T-helper 2 cell treated with Interferon-gamma antibody and Interleukin-4, amounts not matched to agents 5 μg/mL and 100 μg/mL, for 36 hours (primary cell): ENCODE measurements at places on chromosomes 5 and 9.

DNA sequence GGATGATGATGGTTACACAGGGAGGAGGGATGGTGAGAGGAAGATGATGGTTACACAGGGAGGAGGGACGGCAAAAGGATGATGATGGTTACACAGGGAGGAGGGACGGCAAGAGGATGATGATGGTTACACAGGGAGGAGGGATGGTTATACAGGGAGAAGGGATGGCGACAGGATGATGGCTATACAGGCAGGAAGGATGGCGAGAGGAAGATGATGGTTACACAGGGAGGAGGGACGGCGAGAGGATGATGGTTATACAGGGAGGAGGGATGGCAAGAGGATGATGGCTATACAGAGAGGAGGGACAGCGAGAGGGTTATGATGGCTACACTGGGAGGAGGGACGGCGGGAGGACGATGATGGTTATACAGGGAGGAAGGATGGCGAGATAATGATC is 64.1 kb upstream of the FCN1 start:
- no peak for DNase-seq

DNA sequence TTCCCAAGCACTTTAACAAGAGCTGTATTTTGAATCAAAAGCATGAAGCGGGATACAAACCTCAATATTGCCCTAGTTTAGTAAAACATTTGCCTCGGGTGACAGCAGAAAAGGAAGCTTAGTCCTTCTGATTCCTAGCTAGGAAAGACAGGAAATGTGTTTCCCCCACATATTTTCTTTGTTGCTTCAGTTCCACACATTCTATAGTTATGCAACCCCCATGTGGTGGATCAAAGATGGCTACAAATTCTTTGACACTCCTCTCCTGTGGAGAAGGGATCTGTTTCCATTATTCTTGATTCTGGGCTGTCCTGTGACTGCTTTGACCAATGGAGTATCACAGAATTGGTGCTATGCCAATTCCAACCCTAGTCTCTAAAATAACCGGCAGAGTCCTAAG is 89.1 kb upstream of the SLC30A5 start:
- no peak for DNase-seq

GRCh38 chr5:135481387-135481786 is 29.2 kb upstream of the TIFAB start:
- no peak for DNase-seq

DNA sequence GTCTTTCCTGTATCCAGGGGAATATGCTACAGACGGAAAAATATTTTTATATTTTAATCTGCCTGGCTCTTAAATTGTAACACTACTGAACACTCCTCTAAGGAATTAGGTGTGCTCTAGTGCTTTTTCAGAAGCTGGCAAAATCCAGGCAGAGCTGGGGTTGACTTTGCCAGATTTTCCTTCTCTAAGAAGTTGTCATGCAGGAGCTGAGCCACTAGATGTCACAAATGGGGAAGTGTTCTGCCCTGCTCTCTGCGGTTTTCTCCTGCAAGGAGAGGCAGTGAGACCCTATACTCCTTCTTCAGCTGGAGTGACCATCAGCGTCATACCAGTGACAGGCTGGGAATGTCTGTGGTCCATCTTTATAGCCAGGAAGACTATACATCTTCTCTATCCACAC is 112.5 kb downstream of the HAPLN1 start:
- DNase-seq, result no peak

GRCh38 chr9:98745470-98745869 is 36.7 kb upstream of the GABBR2 start:
- no peak for DNase-seq

DNA sequence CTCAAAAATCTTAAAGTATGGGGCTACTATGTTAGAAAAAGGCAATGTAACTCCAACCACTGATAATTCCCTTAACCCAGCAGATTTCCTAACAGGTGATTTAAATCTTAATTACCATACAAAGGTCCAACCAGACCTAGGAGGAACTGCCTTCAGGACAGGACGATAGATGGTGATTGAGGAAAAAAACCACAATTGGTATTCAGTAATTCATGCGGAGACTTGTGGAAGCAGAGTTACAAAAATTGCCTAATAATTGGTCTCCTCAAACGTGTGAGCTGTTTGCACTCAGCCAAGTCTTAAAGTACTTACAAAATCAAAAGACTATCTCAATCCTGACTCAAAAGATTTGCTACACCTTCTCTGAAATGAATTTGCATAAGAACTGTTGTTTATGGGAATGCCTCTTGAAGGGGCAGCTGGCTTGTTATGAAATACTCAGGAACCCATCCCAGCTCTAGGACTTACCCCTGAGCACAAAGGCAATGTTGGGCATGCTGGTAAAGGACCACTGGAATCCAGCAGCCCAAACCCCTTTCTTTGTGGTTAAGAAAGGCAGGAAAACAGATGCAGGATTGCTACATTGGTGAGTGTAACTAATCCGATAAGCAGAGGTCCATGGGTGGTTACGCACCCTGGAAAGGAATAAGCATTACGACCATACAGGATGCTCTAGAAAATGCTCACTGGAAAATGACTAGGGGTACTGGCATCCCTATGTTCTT is 26.7 kb upstream of the EPB41L4A start:
- no peak for DNase-seq

- no peak for DNase-seq
Observed at GRCh38 chr9:25917731-25918362, 239.6 kb upstream of the TUSC1 start.

GRCh38 chr9:36407122-36407723 is 7.2 kb upstream of the RNF38 start:
- peak; percentile 35 for DNase-seq

DNA sequence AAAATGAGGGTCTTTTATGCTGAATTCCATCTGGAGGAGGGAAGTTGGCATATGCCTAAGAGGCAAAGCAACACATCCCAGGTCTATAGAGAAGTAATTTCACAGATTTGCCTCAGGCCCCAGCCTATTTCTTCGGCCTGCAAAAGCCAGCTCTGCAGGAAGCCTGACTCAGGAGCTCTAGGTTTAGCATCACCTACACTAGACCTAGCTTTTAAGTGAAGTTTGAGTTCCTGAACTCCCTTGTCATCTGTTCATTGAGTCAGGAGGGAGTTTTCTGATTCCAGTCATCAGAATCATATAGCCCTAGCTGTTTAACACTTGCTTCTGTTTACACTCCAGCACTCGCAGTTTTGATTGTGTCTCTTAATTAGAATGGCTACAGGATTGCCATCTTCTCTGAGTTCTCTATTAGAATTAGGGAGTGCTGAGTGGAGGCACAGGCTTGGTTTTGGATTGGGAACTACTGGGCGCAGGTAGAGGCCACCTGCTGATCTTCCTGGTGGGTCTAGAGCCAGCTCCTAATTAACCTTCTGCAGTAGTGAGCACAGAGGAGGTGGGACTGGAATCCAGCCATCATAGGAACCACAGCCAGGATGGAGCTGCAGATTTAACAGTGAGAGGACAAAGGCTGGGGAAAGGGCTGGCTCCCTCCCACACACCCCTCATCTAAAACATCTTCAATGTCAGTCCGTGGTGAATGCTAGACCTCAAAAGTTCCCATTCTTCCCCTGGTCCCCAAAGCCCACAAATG is 179.5 kb downstream of the TRIO start:
- DNase-seq, result no peak

GRCh38 chr5:109669991-109670706 is 19.6 kb upstream of the MAN2A1 start:
- DNase-seq, result no peak

DNA sequence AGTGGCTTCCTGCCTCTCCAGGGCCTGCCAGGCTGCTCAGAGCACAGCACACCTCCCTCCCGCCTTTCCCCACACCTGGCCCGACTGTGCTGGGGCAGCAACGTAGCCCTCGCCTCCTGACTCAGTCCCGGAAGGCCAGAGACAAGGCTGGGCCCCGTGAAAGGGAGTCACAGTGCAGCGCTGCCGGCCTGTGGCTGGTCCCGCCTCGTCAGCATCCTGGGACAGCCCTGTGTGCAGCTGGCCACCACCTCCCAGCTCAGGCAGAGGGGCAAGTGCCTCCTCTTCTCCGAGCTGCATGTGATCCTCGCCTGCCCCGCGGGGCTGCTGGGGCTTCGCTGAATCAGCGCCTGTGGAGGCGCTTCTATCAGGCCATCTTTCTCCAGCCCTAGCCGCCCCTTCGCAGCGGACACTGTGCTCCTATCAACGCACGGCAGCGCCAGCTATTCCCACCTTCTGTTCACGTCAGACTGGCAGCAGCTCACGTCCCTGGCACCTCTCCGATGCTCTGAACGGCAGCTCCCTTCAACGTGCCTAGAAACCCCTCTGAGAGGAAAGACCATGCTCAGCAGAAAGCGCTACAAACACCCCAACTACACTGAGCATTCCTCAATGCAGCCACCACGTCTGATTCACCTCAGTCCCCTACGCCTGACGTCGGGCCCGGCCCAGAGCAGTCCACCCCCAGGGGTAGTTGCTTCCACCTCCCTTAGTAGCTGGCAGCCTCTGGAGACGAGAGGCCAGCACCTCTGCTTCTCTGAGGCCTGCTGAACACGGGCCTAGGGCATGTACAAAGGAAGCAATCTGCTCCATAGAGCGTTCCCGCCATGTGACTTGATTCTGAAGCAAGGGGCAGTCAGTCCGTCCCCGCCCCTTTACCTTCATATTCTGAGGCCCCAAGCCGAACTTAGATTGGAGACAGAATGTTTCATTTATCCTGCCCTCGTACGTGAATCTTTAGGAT is 78.8 kb downstream of the GPR21 start:
- no peak for DNase-seq

GRCh38 chr9:127697575-127697974 is 9.2 kb upstream of the CFAP157 start:
- DNase-seq, result no peak

GRCh38 chr5:35320029-35320428 is 89.7 kb upstream of the PRLR start:
- DNase-seq, result no peak

DNA sequence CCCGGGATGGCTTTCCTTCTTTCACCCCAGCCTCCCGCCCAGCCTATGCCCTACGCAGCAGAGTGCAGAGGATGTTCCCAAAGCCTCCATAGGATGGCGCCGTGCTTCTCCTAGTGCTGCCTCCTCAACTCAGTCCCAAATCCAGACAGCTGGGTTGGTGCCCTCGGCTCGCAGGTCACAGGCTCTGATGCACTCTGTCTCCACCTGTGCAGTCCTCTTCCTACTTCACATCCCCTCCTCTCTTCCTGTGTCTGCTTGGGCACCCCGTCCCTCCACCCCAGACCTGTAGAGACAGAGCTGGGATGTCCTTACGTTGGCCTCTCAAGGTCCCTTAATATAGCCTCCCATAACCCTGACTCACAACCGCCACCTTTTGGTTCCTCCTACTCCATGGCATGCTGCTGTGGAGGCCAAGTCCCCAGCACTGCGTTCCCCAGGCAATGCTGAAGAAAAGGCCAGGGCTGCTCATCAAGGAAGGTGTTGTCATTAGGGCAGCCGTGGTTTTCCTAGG is 314.4 kb downstream of the GADD45G start:
- peak; percentile 57 for DNase-seq
